ENCODE measurements at places on chromosomes 4 and X.

- DNase-seq, result no peak
Observed at GRCh38 chrX:12992544-12993118, 17.7 kb downstream of the TMSB4X start.

DNA sequence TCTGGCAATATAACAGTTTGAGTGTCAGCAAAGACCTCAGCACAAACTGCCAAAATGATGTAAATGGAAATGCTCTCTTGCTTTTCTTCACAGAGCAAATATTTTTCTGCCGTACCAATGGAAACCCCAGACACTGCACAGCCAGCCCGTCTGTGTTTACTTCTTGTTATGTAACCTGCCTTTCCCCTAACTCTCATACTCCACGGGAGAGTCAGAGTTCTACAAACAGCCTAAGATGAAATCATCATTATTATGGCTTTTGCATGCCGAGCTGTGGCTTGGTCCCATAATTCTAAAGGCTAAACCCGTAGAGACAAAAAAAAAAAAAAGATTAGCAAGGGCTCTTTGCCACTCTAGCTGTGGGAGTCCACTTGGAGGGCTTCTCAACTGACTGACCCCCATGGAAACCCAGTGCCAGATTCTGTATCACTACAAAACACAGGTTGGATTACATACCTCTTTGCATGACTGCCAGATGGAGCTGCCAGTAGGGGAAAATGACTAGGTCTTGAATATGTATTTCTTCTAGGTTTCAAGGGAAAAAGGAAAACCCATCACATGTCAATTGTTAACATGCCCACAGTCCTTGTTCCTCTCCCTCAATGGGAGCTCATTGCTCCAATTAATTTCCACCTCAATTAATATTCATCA, 197.2 kb upstream of the CNKSR2 start:
- no peak for DNase-seq

- no peak for DNase-seq
Observed at GRCh38 chr4:61407642-61408618, 207.8 kb downstream of the ADGRL3 start.

GRCh38 chr4:7511525-7511924, 76.8 kb upstream of the PSAPL1 start:
- no peak for DNase-seq

DNA sequence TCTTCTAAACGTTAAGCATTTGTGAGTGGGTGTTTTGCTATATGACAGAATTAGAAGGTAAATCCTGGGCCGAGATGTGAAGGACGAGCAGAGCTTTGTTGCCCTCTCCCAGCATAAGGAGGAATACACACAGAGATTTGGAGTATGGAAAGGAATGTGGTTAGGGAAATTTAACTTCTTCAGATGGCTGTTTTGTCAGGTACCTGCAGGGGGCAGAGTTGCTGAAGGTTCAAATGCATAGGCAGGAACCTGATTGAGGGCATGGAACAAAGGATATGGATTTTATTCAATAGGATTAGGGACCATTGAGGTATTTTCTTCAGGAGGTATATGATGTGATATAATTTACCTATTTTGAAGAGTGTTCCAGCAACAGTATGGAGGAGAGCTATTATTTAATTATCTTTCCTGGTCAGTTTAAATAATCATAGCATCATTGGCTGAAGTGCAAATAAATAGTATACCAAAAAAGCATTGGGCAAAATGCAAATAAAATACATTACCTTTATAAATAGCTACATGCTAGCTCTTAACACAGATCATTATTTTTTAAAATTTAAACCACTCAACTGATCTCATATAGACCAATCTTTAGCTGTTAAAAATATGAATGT, 143.6 kb downstream of the SLIT2 start:
- no peak for DNase-seq

- DNase-seq, result no peak
Observed at GRCh38 chr4:133152831-133153481, 3.9 kb downstream of the PCDH10 start.

- DNase-seq, result no peak
Observed at GRCh38 chr4:82090717-82091116, 283.1 kb downstream of the HNRNPD start.

GRCh38 chr4:89434364-89434988, 126.9 kb upstream of the GPRIN3 start:
- no peak for DNase-seq

DNA sequence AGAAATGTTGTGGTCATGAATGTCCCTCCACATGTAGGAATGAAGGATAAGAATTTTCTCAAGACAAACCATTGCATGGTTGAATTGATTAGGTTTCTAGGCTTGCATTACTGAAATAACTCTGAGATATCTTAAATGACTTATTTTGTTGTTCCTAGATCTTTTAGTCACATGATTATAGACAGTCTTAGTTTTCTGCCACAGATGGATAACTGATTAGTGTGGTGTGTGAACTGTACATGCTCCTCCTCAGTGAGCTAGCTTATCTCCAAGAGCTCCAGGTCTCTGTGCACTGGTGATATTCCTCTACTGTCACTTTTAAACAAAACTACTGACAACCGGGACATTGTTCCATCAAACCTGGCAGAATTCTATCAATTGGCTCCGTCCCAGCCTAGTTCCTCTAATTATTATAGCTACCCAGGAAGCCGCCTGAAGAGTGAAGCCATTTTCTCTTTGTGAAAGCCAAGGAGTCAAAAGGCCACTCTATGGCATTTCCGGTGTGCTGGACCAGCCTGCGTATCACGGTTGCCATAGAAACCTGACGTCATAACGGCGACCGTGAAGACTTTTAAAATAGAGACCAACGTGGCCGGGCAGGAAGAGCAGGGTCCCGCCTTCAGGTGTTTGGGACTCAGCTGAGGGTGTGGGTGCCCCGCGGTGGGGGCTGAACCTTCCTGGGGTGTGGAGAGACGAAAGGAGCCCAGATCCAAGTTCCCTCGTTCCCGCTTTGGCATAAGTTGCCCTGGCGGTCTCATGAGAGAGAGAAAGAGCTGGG, 28.1 kb downstream of the BEX3 start:
- peak; percentile 33 for DNase-seq

DNA sequence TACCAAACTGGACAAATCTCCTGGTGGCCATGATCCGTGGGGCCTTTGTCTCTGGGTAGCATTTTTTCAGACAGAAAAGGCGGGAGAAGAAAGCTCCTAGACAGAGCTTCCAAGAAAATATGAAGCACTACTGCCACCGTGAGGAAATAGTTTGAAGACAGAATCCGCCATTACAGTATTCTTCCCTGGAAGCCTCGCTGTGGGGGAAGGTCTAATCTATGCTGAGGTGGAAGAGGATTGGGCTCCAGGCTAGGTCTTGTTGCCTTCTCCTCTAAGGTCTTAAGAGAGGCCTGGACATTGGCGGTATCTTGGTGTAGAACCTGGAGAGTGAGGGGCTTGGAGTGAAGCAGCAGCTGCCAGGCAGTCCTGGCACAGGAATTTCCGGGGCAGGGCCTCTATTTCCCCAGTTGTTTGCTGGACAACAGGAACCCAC, 218.9 kb downstream of the OR13H1 start:
- no peak for DNase-seq

DNA sequence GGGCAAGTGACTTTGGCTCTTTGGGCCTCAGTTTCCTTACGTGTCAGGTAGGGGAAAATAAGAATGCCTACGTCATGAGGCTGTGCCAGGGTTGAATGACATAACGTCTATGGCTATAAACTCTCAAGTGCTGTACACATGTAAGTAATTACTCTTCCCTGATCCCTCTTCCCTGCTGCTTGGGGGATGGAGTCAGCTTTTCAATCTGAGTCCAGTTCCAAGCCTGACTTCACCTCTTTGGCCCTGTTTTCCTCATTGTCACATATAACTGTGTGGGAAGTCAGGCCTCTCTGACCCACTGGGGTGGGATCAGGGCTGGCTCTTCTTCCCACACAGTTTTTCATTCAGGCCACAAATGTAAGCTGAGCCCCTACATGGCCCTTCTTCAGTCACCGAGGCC, 11.4 kb upstream of the CITED1 start:
- no peak for DNase-seq

GRCh38 chr4:183171484-183172267, 72.6 kb downstream of the WWC2 start:
- DNase-seq, result no peak

DNA sequence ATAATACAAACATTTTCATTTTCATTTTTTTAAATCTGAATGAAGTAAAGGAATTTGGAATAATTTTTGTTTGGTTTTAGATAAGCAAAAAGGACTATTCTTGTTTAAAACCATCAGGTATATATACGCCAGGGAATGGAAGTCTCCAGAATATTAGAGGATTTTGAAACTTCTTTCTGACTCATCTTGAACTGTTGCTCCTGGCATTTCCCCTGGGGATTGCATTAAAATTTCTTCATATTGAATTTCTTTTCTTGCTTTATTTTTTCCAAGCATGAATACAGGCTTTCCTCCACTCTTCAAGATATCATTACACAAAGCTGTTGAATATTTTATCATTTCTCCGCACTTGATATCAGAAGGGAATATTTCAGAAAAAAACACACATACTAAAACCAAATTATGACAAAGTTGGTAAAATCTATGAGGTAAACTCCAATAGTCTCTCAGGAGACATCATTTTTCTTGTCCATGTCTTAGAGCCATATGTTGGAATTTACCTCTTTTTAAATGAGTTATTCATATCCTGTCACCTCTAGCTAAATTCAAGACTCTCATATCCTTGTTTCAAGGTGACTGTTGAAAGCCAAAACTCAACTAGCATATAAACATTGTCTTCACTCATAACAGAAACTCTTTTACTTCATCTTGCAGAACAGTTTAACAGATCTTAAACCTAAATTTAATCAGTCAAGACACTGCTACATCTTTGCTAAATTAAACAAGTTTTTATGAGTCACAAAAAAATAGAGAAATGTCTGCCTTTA, 20.7 kb upstream of the CSN1S1 start:
- DNase-seq, result no peak

- no peak for DNase-seq
Observed at GRCh38 chr4:2798399-2799223, 5.7 kb downstream of the SH3BP2 start.

GRCh38 chr4:139528377-139529005, 27.5 kb downstream of the SETD7 start:
- no peak for DNase-seq

DNA sequence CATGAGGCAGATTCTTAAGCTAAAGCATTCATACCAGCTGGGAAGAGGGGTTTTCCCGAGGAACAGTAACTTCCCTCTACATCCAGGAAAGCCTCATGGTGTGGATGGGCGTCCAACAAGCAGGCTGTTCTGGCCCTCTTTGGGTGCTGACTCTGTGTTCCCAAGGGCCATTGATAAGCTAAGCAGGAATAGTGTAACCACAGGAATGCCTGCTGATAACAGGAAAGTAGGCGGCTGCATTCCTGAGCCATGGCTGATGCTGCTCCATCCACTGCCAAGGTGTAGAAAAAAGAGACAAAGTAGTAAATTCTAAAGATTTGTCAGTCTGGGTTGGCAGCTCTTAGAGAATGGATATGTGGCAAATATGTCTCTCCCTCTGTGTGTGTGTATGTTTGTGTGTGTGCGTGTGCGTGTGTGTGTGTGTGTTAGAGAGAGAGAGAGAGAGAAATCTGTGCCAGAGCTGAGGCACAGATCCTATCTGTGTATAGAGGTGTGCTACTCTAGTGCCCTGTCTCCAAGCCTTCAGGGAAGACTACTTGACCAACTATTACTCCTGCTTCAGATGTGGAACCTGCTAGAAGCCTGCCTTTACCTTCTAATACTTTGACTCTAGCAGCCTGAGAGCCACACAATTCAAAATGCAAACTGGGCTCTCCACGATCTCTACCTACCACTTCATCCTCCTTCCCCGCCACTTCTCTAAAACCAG, 353.1 kb upstream of the NR3C2 start:
- no peak for DNase-seq

Data from GM18507 (cell line).